ENCODE measurements at places on chromosomes 7 and 10. TPM values are rescaled to one million over a fixed set of nuclear protein-coding genes. Genes with fewer than 3 reads are reported as not detected.

GRCh38 chr10:78953799-78954297 is 114.9 kb upstream of the ZMIZ1 start:
- no peak for DNase-seq

DNA sequence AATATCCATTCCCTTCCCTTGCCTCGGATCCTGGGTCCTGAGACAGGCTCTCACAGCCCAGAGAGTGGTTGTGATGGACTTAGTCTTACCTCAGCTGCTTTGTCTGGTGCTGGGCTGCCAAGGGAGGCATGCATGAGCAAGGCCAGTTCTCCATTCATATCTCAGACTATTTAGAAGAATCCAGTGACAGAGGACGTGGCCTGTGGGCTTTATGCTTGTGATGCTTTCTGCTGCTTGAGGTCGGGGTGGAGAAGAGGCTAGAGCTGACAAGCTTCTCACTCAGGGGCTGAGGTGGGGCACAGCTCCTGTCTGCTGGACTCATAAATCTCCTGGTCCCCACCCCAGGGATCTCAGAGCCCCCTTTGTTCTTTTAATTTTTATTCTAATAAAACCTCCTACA is 66.8 kb downstream of the DNAJC12 start:
- no peak for DNase-seq

DNA sequence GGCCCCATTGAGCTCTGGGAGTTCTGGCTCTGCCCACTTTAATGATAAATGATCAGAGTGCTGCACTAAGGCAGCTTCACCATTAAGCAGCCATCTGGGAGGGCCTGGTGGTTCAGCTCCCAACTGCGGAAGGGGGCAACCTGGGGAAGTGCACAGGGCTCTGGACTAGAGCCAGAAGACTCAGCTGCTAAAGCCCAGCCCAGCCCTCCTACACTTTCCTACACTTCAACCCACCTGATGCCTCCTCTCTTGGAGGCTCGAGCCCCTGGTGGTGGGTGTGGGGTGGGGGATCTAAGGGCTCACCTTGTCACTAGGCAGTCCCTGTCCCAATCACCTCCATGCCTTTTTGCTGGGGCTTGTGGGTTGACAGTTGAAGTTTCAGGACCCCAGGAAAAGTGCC is 60.6 kb upstream of the ANTXRL start:
- no peak for DNase-seq

CALN1 gene
- total RNA-seq: not detected

TEX47 gene
- total RNA-seq: not detected

GRCh38 chr7:89554209-89554608 is 600.1 kb upstream of the STEAP1 start:
- no peak for DNase-seq

TLL2 gene
- 0.12 TPM for total RNA-seq

DNA sequence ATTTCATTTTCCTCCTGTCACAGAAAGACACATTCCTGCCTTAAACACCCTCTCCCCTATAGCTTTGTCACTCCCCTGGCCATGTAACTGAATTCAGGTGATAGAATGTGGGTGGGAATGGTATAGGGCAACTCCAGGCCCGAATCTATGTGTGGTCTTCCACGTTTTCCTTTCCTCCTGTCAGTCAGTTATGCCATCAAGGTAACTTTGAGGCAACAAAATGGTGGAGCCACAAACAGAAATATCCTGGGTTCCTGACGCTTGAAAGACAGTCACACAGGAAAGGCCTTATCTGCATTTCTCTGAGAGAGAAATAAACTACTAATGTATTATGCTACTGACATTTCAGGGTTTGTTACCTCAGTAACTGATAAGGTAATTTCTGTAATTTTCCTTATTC is 326.8 kb downstream of the HPSE2 start:
- DNase-seq: no peak

GRCh38 chr10:34690383-34691049 is 124.6 kb downstream of the PARD3 start:
- no peak for DNase-seq

SFTPD gene
- not detected for total RNA-seq

DNA sequence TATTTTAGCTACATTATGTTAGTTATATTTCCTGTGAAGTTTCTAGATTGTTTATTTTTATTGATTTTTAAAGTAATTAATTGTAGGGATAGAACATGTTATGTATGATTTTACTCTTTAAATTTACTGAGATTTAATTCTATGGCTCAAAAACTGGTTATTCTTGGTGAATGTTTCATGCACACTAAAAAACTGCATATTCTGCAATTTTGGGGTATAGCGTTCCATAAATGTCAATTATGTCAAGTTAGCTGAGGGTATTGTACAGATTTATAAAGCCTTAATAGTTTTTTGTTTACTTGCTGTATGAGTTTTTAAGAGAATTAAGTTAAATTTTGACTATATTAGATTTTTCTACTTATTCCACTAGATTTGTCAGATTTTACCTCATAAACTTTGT is 669.7 kb downstream of the GRID1 start:
- DNase-seq: no peak

DNA sequence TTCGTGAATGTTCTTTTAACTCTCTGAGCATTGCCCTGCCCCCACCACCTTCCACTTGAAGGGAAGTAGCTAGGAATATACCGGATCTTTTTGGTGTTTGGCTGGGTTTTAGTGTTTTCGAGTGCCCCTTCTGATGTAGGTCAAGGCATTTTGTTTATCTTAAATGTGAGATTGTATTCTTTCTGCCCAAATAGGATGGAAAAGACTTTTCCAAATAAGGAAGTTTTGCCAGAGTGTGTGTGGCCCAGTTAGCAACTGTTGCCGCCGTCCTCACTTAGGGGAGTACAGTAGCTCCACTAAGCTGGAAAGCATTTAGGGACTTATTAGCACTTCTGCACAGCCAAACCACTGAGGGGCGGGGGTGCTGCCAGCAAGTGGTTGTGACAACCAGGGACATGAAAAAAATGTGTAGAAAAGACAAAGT is 29.8 kb upstream of the VCL start:
- no peak for DNase-seq

- no peak for DNase-seq
Measured at GRCh38 chr7:29623973-29624372, 60.3 kb downstream of the PRR15 start.

DNA sequence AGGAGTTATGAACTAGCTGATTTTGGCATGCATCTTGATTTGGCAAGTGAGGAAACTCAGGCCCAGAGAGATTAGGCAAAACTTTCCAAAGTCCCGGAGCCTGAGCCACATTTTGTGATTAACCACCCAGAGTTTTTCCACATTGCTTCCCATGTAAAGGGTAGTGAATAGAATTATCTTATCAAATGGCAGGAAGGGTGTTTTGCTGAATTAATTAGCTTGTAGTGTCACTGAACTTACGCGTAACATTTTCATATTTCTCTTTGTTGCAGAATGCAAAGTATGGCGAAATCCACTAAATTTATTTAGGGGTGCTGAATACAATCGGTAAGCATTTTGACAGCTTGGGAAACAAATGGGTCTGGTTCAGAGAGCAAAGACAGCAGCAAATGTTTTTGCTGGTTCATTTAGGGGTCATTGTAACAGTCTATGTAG is 176.2 kb downstream of the ST7 start:
- DNase-seq: no peak

SPDYE2 gene
- total RNA-seq: not detected

DNA sequence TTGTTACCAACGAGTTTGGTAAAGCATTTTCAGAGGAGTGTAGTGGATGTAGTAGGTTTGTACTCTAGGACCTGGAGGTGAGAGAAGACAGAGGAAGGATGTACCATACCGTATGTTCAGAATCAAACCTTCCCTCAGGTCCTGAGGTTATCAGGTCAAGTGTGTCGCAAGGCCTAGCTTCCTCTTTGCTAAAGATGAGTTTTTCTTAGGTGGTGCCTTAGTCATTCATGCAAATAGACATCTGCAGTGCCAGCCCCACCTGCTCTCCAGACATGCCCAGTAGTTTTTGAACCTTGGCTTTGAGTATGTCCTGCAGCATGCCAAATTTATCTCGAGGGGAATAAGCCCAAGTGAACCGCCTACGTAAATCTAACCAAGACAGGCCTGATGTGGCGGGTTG is 71.3 kb downstream of the HDAC9 start:
- no peak for DNase-seq

IL2RA gene
- not detected for total RNA-seq

GRCh38 chr10:130729876-130730275 is 581.6 kb downstream of the TCERG1L start:
- no peak for DNase-seq

DNA sequence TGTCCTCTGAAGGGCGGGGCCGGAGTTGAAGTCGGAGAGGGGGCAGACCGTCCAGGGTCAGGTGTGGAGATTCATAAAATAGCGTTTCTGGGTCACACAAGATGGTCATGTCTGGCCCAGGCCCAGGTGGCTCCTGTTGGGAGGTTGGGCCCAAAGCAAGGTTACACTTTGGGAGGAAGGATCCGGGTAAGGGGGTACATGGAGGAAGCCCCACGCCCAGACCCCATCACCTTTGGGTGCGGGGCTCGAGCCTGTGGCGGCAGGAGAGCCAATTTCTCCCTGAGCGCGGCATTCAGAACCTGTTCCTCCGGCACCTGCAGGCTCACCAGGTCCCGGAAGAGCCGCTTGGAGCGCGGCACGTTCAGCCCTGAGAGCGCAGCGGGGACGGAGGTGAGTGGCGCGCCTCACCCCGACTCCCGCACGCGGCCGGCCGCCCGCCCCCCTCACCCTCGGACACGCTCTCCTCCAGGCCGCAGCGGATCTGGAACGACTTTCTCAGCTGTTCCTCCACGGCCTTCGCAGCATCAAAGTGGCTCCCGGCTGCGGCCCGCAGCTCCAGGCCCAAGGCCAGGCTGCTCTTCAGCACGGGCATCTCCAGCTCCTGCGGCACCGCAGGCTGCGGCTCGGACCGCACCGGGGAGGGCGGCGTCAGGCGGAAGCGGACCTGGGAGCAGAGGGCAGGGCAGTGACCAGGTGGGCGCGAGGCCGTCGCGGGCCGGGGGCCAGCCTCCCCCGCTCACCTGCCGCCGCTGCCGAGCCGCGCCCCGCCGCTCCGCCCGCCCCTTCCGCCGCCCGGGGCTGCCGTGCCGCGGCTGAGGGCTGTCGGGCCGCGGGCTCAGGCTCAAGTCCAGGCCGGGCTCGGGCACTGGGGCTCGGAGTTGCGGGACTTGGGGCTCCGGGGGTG is 644 bp downstream of the PPP1R35 start:
- DNase-seq: no peak

DNA sequence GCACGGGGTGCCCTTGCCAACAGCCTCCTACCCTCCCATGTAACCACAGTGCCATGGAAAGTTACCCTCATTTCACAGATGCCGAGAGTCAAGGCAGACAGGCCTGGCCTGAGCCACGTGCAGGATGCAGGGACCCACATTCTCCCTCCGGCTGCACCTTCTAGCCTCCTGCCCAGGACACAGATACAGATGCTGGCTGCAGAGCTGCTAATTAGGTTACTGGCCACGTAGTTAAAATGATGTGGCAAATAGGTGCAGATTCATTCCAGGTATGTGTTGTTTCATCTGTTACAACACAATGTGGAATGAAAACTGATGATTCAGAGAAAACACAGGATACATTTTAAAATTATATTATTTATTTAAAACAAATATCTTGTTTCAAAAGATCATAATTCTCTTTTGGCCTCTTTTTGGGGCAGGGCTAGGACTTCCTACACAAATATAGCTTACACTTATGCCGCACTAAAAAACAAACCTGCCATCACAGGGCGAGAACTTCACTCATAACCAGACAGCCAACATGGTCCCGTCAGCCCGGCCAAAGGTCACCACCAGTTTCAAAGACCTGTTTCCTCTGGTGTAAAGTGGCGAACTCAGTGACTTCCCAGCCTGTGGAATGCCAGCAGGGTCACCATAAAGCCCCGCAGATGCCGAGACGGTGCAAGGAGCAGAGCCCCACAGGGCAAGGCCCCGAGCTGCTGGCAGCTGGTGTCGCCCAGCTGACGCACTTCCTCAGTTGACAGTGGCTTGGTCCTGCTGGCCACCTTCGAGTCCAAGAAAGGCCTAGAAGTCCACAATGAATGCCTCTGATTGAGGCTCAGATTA is 83.5 kb downstream of the TNS3 start:
- no peak for DNase-seq

EPHA1 gene
- not detected for total RNA-seq

NOLC1 gene
- 132 TPM for total RNA-seq

GIMAP5 gene
- not detected for total RNA-seq

DNA sequence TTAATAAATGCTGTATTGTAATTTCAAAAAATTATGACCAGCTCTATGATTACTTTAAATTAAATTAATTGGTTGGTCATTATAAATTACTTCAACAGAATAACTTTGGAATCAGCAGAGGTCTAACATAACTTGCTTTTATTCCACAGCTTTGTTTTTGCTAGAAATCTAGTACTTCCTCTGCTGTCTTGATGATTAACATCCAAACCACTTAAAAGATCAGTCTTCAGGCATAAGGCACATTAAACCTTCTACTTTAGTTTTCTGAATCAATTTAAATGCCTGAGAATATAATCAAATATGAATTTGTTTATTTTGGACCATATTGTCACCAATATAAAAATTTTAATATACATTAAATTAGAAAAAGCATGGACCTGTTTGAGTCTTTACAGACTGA is 465.3 kb downstream of the ARL4A start:
- no peak for DNase-seq

GRCh38 chr7:48691788-48692187 is 232.6 kb upstream of the CDC14C start:
- no peak for DNase-seq

DNA sequence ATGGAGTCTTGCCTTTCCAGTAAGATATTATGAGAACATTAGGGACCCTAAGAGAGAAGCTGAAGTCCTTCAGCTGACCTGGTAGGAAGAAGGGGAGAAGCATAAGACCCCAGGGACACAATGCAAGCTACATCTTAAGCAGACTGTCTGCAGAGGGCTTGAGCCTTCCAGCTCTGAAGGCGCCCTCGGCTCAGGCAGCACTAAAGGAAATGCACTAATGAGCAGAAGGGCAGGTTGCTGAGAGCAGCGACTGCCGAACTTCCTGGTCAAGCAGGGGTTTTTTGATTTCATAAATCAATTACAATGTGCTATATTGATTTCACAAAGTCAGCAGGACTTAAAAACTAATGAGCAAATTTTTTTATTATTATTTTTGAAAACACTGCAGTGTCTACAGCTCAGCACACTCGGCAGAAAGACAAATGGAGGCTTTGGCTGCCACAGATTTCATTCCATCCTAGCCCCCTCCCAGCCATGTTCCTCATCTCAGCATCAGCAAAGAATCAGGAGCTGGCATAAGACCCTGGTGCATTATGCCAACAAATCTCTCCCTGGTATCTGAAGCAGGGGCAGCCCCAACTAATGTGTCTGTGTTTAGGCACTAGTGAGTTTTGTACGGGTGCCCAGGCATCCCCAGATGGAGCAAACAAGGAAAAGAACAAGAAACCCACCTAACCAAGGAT is 57.1 kb downstream of the LRRTM3 start:
- DNase-seq: no peak

DNA sequence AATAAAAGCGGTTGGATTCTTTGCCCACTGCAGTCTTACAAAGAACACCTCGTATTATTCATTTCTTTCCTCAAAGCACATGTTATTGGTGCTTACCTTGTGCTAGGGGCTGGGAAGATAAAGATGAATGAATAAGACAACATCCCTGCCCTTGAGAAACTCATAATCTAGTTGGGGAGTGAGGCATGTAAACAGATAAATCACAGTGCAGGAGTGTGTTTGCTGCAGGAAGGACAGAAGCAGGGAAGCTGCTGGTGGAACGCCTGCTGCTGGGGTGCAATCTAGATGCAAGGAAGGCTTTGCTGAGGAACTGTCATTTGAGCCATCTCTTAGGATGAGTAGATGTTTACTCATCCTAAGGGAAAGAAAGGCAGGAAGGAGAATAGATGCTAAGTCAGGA is 135.6 kb downstream of the TMEM178B start:
- DNase-seq: no peak

GRCh38 chr10:109852475-109853037 is 70.8 kb downstream of the XPNPEP1 start:
- peak; percentile 77 for DNase-seq

SPDYE5 gene
- not detected for total RNA-seq

GRCh38 chr7:146575903-146576302 is 459.3 kb downstream of the CNTNAP2 start:
- no peak for DNase-seq
